Stomach (tissue), 19 donors: ENCODE measurements at places on chromosomes 12 and 14. TPM values are rescaled to one million over a fixed set of nuclear protein-coding genes. Genes with fewer than 3 reads are reported as not detected.

DNA sequence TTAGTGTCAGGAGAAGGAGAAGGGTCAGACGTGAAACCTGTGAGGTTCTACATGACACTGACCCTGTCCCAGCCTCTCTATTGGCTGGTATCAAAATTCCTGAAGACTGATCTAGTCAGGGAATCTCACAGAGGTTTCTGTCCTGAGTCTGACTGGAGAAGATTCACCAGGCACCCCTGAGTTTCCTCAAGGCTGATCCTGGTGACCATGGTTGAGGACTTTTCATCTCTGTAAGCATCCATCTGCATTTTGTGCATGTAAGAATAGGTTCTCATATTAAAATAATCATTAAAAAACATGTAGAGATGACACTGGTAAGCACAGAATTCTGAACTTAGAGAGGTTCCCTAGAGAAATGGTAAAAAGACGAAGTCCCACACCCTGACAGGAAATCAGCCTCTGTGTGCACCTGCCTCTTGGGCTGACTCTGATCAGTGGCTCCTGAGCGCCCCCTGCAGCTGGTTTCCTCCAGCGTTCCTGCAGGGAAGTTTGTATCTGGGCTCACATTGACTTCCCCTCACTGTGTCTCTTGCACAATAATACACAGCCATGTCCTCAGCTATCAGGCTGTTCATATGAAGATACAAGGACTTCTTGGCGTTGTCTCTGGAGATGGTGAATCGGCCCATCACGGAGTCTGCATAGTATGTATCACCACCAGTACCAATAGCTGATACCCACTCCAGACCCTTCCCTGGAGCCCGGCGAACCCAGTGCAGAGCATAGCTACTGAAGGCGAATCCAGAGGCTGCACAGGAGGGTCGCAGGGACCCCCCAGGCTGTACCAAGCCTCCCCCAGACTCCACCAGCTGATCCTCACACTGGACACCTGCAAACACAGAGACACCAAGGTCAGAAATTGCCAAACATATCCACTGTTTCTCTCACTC is 991.9 kb downstream of the TMEM121 start:
- H3K4me3 ChIP-seq, result no peak overlapping the region
- peak; percentile 38 for DNase-seq
- no peaks in the 10 kb centered on the region for H3K4me1 ChIP-seq
- H3K27me3 ChIP-seq, result no peaks in the 10 kb centered on the region
- H3K36me3 ChIP-seq, result no peaks in the 10 kb centered on the region
- no peak overlapping the region for H3K27ac ChIP-seq

- H3K27ac ChIP-seq, result no peak overlapping the region
- no peak for DNase-seq
- H3K27me3 ChIP-seq, result no peaks in the 10 kb centered on the region
- no peak overlapping the region for H3K4me3 ChIP-seq
- no peaks in the 10 kb centered on the region for H3K4me1 ChIP-seq
These were observed 21.7 kb upstream of the JPH4 start for GRCh38 chr14:23600322-23600707.

The HOXC12 gene
- not detected for total RNA-seq

GRCh38 chr12:58564721-58565120 is 355.6 kb downstream of the LRIG3 start:
- no peak for DNase-seq
- H3K36me3 ChIP-seq, result no peaks in the 10 kb centered on the region
- no peaks in the 10 kb centered on the region for H3K4me1 ChIP-seq
- no peak overlapping the region for H3K4me3 ChIP-seq

The CLEC1B gene
- total RNA-seq, result 0.92 TPM

DNA sequence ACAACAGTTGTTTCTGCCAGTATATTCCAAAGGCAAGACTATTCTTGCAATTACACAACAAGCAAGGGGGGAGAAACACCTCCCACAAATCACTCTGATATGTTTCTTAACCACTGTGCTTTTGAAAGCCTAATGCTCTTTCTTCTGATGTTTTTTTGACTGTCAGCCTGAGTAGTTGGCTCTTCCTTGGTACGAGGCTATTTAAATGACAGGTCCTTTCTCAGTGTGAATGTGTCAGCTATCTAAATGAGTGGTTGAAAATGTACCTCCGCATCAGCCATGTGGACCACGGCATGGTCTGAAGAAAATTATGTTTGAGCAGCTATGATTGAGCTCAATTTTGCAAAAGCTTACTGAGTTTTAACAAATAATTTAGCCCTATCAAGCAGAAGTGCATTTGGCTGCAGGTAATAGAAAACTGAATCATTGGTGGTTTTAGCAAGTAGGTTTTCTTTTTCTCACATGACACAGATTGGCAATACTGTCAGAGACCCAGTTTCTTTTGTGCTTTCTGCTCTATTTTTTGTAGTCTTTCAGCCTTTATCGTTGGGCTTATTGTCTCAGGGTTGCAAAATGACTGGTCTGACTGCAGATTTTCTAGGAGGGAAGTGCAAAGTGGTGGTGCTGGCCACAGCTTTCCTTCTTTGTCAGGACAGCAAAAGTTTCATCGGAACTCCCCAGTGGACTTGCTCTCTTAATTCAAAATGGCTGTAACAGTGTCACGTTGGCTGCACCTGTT is 162.8 kb downstream of the RGS6 start:
- no peaks in the 10 kb centered on the region for H3K36me3 ChIP-seq
- no peak overlapping the region for H3K4me3 ChIP-seq
- no peak for DNase-seq
- no peaks in the 10 kb centered on the region for H3K4me1 ChIP-seq

DNA sequence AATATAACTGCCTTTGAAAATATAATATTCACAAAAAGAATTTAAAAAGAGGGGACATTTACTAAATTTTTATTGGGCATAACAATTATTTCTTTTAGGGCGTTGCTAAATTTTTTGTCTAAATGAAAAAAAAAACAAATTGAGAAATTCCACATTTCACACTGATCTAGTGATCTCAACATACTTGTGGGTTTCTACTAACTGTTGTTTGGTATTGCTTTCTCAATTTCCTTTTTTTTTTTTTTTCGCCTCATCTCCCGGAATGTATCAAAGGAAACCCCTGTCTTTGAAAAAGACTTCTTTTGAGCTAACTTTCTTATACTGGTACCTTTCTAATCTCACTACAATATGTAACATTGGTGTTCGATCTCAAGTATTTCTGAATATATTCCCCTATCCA is at the start of gene CLEC4D:
Gene CLEC4D, plus strand, starts transcription at position 248 of the 400 bp plus-strand sequence. CDS start 230 bp downstream, outside the sequence.
- peak within 1 kb of the TSS; percentile 48 for H3K27ac ChIP-seq
- no peak for DNase-seq
- no peaks in the 10 kb centered on the region for H3K4me1 ChIP-seq

DNA sequence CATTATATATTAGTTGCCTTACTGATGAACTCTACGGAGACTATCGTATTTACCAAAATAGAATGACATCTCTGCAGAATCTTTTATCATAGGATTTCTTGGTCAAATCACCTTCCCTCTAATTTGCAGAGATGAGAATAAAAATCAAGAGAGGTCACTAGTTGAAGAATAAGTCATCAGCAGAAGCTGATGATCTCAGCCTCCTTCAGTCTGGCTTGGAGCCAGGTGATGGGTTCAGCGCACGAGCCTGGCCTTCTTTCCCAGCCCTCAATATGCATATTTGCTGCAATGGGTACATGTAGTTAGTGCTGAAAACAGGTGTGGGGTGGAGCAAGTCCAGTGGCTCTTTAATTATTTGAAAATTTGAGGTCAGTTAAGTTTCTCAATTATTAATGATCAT is 19.2 kb upstream of the EMP1 start:
- no peak overlapping the region for H3K4me3 ChIP-seq
- no peaks in the 10 kb centered on the region for H3K36me3 ChIP-seq
- no peak overlapping the region for H3K27ac ChIP-seq
- H3K27me3 ChIP-seq, result no peaks in the 10 kb centered on the region
- no peak for DNase-seq
- peaks cover 7% of the 10 kb centered on the region for H3K4me1 ChIP-seq

GRCh38 chr12:123748661-123749060 is 13.4 kb upstream of the DNAH10 start:
- no peaks in the 10 kb centered on the region for H3K27me3 ChIP-seq
- peaks cover 97% of the 10 kb centered on the region for H3K36me3 ChIP-seq
- no peak overlapping the region for H3K4me3 ChIP-seq
- H3K27ac ChIP-seq, result no peak overlapping the region

The TMEM229B gene
- total RNA-seq, result 15.6 TPM

The WNT5B gene
- 7.0 TPM for total RNA-seq

The SERPINA9 gene
- not detected for total RNA-seq

DNA sequence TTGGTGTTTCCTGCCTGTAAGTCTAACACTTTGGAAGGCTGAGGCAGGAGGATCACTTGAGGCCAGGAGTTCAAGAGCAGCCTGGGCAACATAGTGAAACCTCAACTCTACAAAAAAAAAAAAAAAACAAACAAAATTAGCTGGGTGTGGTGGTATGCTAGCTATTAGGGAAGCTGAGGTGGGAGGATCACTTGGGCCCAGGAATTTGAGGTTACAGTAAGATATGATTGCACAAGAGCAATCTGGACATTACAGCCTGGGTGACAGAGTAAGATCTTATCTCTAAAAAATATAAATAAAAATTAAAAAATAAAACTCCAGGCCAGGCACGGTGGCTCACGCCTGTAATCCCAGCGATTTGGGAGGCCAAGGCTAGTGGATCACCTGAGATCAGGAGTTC is 39.8 kb upstream of the CMKLR1 start:
- no peak for DNase-seq
- no peak overlapping the region for H3K4me3 ChIP-seq
- H3K27me3 ChIP-seq, result no peaks in the 10 kb centered on the region
- H3K4me1 ChIP-seq, result no peaks in the 10 kb centered on the region
- no peaks in the 10 kb centered on the region for H3K36me3 ChIP-seq

DNA sequence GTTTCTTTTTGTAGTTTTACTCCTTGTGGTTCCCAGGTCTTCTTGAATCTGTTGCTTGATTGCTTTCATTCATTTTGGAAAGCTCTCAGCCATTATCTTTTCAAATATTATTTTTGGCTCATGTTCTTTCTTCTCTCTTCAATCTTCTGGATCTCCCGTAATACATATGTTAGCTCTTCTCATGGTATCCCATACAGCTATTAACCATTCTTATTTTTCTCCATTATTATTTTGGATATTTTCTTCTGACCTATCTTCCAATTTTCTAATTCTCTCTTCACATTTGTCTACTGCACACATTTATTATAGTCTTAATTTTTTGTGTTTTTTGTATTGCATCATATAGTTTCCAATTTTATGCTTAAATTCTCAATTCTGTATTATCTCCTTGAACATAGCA is 123.9 kb upstream of the ARID2 start:
- no peak for DNase-seq
- H3K27ac ChIP-seq, result no peak overlapping the region
- H3K27me3 ChIP-seq, result no peaks in the 10 kb centered on the region
- H3K4me1 ChIP-seq, result no peaks in the 10 kb centered on the region

DNA sequence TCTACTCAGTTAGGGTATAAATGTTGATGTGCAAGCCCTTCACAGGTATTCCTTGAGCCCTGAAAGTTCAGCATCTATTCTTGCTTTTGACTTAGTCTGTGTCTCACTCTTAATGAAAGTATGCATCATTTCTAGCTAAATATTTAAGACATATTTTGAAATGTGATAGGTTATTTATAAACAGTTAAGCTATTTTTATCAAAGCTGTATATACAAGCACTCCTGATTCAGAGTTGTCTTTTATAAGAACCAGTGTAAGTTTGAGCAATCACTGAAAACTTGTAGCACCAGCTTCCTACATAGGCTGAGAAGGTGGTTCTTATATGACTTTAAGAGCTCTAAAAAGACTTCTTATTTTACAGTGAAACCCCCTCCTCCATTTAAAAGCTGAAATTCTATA is 98.6 kb downstream of the MYF5 start:
- H3K4me1 ChIP-seq, result no peaks in the 10 kb centered on the region
- H3K4me3 ChIP-seq, result no peak overlapping the region
- no peaks in the 10 kb centered on the region for H3K36me3 ChIP-seq

DNA sequence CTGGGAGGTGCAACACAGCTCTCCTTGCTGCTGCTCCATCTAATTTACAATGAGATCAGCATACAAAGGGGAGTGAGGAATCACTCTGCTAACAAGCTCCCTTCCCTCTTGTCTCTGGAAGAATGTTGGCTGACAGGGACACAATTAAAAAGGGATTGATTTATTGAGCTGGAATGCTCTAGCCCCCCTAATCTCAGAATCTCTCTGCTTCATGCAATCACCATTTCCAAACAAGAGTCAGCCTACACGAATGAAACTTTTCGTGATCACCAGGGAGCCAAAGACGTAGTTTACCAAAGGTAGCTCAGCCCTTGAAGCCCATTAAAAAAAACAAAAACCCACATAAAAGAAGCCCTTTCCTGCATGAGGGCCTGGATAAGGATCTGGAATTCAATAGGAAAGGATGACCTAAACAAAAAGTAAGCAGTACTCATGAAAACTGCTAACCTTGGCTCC is 223.8 kb downstream of the C12orf75 start:
- no peak overlapping the region for H3K4me3 ChIP-seq
- H3K27ac ChIP-seq, result no peak overlapping the region

The PNN gene
- 53.2 TPM for total RNA-seq

The LGALS3 gene
- 275 TPM for total RNA-seq

DNA sequence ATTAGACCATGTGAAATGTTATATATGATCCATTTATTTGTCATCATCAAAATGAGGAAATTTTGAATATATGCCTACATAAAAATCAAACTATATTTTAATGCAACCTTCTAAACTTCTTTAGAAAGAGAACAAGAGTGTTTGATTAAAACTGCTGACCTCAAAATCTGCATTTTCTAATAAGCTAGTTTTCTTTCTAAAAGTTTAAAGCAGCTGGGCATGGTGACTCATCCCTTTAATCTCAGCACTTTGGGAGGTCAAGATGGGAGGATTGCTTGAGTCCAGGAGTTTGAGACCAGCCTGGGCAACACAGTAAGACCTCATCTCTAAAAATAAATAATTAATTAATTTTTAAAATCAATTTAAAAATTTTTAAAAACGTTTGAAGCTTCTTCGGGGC is 36.2 kb downstream of the GNPTAB start:
- no peak for DNase-seq
- H3K36me3 ChIP-seq, result peaks cover 4% of the 10 kb centered on the region
- H3K4me1 ChIP-seq, result no peaks in the 10 kb centered on the region
- no peak overlapping the region for H3K27ac ChIP-seq

The DICER1 gene
- total RNA-seq, result 58.9 TPM

- H3K27ac ChIP-seq, result no peak overlapping the region
- H3K27me3 ChIP-seq, result peaks cover under 1% of the 10 kb centered on the region
- no peak overlapping the region for H3K4me3 ChIP-seq
- no peaks in the 10 kb centered on the region for H3K4me1 ChIP-seq
- peaks cover 48% of the 10 kb centered on the region for H3K36me3 ChIP-seq
- DNase-seq, result no peak
These were observed 11.9 kb downstream of the SDS start for GRCh38 chr12:113391650-113392337.

The POC1B gene
- total RNA-seq, result 22.2 TPM

- H3K4me3 ChIP-seq, result no peak overlapping the region
- no peaks in the 10 kb centered on the region for H3K27me3 ChIP-seq
- no peak overlapping the region for H3K27ac ChIP-seq
These were observed 35.3 kb upstream of the RTRAF start for GRCh38 chr14:51954031-51954430.
